ENCODE measurements at places on chromosomes 7 and 10.
A peak's percentile ranks its signal among the peaks of the same experiment; 100 is the strongest.

DNA sequence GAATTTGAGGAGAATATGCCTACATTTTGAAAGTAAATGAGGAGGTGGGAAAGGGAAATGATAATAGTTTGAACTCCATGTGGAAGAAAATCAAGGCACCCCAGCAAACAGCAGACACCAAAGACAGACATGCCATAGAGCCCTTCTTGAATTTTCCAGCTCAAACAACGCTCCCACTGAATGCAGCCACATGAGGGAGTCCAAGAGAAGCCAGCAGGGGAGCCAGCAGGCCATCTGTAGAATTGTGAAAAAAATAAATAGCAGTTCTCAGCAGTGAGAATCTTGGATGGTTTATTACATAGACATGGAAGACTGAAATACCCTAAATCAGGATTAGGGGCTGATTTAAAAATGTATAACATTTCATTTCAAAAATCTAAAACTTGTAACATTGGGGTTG, 1567.3 kb upstream of the LRRTM3 start:
- no peak for DNase-seq

GRCh38 chr7:157056957-157057902, 46.8 kb upstream of the MNX1 start:
- DNase-seq = no peak

GRCh38 chr10:49398000-49398861, 2.3 kb upstream of the DRGX start:
- DNase-seq = peak; percentile 78

DNA sequence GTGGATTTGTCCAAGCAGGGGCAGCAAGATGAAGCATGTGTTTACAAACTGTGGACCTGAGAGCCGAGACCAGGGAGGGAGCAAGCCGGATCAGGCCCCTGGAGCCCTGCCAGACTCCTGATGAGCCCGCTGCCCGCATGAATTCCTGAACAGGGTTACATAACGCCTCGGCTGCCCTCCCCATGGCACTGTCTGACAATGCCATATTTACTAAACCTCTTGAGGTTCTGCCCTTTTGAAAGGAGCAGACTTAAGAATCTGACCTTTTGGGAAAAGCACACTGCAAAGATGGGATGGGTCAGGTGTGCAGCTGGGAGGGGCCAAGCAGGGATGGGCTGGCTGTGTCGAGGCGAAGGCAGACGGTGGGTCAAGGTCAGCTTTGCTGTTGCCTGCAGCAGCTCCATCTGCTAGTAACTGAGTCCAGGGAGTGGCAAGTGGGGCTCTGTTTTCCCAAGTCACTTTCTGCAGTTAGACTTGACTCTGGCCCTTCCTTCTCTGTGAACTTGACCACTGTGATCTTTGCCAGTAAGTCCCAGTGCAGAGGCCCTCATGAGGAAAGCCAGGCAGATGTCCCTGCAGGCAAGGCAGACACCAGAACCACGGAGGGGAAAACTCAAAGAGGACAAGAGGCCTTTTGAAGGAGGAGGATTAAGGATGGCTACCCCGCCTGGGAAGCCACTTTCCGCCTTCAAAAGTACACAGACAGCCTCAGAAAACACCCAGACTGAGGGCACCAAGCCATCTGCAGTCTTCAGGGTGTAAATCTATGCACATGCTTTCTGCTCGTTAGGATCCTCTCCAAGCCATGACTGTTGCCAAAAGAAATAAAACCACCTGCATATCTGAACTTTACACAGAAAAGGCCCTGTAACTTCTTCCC, 175.8 kb downstream of the TNS3 start:
- no peak for DNase-seq

GRCh38 chr7:149071182-149071635, 19.3 kb downstream of the ZNF786 start:
- DNase-seq = no peak

GRCh38 chr7:129371487-129371886, 62.7 kb upstream of the STRIP2 start:
- no peak for DNase-seq

- no peak for DNase-seq
Measured at GRCh38 chr7:96322373-96322695, 436 bp upstream of the SLC25A13 start.

DNA sequence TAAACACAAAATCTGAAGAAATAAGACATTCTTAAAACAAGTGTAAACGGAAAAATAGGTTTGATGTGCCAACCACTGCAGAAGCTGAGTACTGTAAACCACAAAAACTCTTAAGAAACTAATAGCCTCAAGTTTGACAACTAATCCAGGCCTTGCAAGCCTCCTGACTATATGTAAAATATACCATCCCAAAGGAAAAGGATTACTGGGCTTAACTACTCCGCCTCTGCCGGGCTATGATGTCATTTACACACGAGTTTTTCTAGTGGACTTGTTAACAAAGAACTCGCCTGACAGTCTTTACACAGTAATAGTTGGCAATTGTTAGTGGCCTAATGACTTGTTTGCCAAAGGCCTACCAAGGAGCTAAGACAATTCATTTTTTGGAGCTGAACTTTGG, 2.1 kb downstream of the KIF5B start:
- DNase-seq = no peak

GRCh38 chr10:93752761-93753160, 5.0 kb upstream of the LGI1 start:
- no peak for DNase-seq

- DNase-seq = no peak
Measured at GRCh38 chr10:60200012-60200681, 189.5 kb downstream of the ANK3 start.

- no peak for DNase-seq
Measured at GRCh38 chr7:17488829-17489228, 190.4 kb downstream of the AHR start.

DNA sequence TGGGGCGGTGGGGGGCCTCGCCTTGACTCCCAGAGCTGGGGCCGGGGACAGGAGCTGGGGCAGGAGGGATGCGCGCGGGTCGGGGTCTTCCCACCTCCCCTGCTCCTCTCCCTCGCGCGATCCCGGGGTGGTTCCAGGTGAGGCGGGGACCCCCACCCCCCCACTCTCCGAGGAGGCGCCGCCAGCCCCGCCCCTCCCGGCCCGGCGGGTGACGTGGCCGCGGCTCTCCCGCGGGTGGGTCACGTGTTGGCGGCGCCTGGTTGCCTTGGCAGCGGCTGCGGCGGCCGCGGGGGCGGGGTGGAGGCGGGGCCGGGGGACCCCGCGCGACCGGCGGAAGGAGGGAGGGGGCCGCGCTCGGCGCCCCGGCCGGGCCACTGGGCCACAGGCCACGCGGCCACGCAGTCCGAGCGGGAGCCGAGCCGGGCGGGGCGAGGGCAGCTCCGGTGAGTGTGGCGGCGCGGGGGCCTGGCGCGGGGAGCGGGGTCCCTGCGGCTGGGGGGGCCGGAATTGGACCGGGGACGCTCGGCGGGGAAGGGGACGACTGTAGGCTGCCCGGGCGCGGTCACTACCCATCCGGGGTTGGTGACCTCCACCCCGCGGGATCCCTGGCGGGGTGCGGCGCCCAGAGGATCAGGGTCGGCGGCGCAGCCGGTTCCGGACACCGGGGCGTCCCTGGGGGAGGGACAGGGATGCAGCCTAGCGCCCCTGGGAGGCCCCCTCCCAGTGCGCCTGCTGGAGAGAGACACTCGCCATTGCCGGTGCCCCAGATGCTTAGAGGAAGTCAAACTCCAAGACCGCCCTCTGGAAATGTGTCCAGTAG, at the start of gene ORAI2:
Gene ORAI2 (plus strand): TSS at position 357 of the 820 bp plus-strand sequence. CDS start 5,382 bp downstream, outside the sequence.
- peak; percentile 92 for DNase-seq

GRCh38 chr10:76769161-76769560, 868.4 kb downstream of the KCNMA1 start:
- no peak for DNase-seq

DNA sequence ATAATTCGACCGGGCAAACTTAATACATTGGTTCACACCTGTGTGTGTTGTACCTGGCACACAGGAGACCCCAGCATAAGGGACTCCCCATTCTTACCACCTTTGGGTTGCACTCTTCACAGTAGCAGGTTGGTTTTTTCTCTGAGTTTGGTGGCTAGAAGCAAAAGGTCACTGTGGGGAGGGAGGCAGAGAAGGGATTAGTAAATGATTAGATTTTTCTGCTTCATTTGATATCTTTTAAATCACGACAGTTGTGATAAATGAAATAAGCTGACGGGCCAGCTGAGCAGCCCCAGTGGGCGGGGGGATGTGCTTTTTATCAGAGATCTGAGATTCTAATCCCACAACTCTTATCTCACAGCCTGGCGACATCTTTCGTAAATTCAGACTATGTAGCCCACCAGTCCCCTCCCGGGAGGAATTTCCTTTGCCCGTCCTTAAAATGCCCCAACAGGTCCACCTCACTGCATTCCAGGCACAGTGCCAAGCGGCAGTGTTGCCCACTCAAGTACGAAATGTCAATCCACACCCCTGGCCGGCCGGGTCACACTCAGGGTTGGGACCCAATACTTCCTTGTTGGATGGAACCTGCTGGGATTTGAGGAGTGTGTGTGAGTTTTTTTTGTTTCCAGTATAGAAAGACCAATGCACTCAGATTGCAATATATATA, 10.5 kb upstream of the KCP start:
- no peak for DNase-seq

DNA sequence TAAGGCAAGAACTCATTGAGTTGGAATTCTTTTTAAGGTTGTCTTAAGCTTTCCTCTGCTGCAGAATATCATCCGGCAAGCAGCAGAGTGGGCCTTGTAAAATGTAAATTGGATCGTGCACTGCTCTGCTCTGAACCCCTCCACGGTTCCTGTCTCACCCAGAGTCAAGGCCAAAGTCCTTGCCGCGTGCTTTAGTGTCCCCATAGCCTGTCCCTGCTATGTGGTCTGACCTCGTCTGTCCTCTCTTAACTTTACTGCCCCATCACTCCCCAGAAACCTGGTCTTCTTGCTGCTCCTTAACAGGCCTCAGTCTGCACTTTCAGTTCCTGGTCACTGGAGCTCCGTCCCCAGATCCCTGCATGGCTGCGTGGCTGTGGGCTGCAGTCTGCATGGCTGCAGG, 121.6 kb upstream of the SDK1 start:
- DNase-seq = no peak

- DNase-seq = no peak
Measured at GRCh38 chr10:127368101-127368500, 171.7 kb upstream of the INSYN2A start.

GRCh38 chr10:61899997-61900828, 1.3 kb upstream of the ARID5B start:
- DNase-seq = peak; percentile 78

- DNase-seq = no peak
Measured at GRCh38 chr7:101702362-101702850, 73.3 kb upstream of the MYL10 start.

DNA sequence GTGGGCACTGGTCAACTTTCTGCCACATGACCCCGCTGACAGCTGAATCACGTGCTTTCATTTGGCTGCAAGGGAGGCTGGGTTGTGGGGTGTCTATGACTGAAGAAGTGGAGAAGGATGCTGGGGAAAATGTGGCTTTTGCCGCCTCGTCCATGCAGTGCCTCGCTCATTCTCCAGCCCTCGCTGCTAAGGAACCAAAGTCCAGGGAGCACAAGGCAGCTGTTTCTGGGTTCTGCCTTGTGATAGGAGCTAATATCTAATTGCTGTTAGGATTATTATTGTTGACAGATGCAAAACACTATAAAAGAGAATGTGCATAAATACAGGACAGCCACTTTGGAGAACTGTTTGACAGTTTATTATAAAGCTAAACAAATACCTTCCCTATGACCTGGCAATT, 4.9 kb upstream of the CAMK2B start:
- DNase-seq = no peak

GRCh38 chr10:104255311-104255981, 754 bp downstream of the GSTO1 start:
- no peak for DNase-seq

- DNase-seq = no peak
Measured at GRCh38 chr10:61478621-61479312, 25.6 kb upstream of the TMEM26 start.
